Fibroblast of upper back skin (primary cell): ENCODE measurements at places on chromosomes 3 and 15.
A peak's percentile ranks its signal among the peaks of the same experiment; 100 is the strongest.

DNA sequence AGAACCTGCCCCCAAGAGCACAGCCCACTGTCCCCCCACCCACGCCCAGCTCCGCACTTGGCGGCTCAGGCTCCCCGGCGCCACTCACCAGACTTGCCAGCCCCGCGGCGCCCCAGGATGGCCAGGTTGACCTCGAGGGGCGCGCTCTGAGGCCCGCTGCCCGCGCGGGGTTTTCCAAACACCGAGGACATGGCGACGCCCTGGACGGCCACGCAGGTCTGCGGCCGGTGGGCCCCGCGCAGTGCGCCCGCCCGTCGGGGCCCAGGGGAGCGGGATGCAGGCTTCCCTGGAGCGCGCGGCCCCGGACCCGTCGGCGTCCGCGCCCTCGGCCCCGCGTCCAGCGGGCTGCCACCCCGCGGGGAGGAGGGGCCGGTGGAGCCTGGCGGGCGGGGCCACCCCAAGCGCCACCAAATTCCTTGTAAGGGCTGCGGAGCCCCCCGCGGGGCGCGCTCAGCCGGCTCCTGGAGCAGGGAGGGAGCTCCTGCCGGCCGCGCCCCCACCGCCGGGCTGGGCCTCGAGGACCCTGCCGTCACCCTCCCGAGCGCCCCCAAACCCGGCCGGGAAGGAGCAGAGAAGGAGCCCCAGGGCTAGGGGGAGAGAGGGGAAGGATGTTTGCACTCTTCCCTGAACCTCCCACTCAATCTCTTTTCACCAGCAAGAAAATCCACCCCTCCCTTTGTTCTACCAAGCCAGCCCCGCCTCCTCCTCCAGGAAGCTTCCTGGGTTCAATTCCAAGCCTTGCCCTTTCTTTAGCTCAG lies at the start of gene RASL12:
TSS of gene RASL12 (minus strand) at position 347 of the 758 bp plus-strand sequence. CDS start at position 191, 156 bp downstream.
- DNase-seq, result no peak

DNA sequence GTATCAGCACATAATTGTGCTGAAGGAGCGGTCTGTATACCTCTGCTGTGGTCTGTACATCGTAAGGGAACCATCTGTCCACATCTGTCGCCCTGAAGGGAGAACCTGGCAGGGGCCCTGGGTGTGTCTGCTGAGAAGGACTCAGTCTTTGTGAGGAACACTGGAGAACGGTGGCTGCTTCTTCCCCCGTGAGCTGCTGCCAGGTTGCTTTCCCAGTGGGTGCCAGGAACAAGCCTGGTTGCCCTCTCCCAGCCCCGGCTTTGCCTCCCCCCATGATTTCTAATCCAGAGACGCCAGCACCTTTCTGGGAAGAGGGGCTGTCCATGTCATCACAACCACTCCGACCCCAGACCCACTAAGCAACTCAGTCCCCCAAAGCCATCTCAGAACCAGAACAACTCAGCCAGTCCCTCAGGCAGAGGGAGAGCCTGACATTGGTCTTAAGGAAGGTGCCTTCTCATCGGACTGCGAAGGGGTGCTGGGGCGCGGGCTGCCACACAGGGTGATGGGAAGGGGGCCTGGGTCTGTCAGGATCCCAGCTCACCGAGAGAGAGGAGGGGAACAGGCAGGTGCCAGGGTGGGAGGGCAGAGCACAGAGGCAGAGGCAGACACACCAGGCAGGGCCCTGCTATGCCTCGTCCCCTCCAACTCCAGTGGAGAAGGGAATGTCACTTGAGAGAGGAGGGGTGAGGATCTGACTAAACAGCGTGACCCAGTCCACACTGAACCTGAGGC lies 8.5 kb downstream of the TNK2 start:
- DNase-seq, result no peak

GRCh38 chr15:74209997-74210671 lies 7.5 kb upstream of the STRA6 start:
- DNase-seq, result peak; percentile 96

GRCh38 chr15:73571346-73571745 lies 61.8 kb downstream of the NPTN start:
- DNase-seq, result no peak

DNA sequence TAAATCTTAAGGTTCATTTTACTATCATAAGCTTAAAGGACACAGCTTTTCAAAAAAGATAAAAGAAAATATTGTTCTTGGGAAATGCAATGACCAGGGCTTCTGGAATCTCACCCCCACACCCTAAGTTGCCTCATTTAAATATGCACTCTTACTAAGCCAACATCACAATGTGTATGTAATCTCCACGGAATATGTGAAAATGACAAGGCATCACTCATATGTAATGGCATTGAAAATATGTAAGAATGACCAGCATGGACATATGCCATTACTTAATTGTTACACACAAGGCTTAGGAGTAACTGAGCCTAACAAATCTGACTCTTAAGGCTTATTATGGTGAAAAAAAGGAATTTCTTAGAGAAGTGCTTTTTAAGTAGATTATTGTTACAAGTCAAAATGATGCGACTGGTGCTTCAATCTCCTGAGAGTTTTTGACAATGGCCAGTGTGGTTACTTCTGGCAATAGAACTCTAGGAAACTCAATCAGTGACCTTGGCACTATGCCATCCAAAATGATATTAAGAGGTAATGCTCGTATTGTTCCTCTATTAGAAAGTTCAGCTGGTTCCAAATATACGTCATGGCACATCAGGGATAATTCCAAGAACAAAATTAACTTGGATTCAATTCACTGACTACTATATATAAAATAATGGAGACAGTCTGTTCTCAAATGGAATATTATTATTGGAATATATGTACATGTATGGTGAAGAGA lies 290.0 kb upstream of the PLSCR5 start:
- DNase-seq, result peak; percentile 94

- DNase-seq, result peak; percentile 87
Observed at GRCh38 chr3:153138276-153139210, 23.5 kb upstream of the RAP2B start.

- no peak for DNase-seq
Observed at GRCh38 chr3:192108820-192109219, 618.5 kb downstream of the FGF12 start.

GRCh38 chr15:50425219-50425618 lies 1.0 kb downstream of the USP8 start:
- DNase-seq, result no peak

DNA sequence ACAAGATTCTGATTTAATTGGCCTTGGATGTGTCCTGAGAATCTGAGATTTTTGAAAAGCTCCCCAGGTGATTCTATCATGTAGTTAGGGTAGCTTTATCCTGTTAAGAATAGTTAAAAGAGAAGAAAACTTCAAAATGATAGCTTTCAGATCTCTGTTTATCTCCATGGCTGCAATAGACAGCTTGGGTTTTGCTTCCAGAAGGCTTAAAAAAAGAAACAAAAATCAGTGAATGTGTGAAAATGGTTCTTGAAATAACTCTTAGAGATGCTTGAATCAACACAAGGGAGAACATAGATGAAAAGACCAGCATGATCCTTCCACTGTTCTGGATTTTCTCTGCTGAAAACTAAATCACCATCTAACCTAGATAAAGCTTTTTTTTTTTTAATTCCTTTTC lies 60.8 kb upstream of the TMC3 start:
- no peak for DNase-seq

- DNase-seq, result no peak
Observed at GRCh38 chr15:31343831-31344230, 17.2 kb downstream of the KLF13 start.

DNA sequence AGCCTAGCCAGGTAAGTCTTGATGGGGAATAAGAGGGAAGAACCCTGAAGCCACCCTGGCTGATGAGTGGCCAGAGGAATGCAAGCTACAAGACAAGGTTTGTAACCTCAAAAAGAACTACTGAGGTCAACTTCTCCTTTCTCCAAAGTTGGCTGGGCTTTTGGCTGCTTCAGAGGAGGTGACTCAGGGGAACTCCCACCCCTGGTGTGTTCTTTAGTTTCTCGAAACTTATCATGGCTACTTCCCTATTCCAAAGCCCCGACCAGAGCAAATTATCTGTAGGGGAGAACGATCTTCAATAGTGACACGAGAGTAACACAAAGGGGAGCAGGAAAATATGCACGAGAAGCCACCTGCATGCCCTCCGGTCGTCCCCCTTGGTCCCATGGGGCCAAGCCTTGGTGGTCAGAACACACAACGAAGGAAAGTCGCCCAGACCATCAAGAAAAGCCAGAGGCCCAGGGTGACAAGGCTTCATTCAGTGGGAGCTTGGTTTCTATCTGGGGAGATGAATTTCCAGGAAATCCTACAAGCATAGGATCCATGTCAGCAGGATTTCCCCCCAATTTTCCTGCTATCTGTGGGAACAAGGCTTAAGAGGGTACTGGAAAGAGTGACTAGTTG lies 6.5 kb upstream of the BCL2A1 start:
- no peak for DNase-seq

DNA sequence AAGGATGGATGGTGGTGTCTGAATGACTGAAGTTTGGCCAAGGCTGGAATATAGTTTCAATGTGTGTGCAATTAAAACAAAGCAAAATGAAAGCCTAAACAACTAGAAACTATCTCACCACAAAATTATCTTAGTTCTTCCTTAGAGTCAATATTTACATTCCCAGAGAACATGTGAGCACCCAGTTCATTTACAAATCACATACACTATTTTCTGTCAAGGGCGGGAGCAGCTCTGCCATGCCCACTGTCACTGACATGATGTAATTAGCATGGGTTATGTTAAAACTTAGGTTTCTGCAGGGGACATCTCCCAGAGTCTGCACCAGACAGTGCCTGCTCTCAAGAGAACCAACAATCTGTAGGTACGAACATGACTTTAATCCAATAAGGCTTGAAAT lies 65.0 kb downstream of the PDZRN3 start:
- DNase-seq, result no peak

DNA sequence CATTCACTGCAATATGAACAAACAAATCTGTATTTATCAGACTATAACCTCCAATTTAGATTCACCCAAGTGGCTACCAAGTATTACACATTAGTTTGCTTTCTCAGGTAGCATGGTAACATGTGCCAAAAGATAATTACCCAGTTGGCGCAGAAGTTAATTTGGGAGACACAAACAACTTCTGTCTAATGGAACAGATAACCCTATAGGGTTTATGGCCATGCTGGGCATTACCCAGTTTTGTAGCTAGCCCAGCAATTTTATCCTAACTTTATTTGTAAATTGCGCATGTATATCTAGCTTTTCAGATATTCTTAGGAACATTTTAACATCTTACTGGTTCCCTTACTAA lies 780 bp downstream of the RPL22L1 start:
- DNase-seq, result no peak

GRCh38 chr3:117735481-117736101 lies 1026.0 kb downstream of the TUSC7 start:
- peak; percentile 82 for DNase-seq

GRCh38 chr3:42544492-42545283 lies 37.1 kb downstream of the SEC22C start:
- no peak for DNase-seq

DNA sequence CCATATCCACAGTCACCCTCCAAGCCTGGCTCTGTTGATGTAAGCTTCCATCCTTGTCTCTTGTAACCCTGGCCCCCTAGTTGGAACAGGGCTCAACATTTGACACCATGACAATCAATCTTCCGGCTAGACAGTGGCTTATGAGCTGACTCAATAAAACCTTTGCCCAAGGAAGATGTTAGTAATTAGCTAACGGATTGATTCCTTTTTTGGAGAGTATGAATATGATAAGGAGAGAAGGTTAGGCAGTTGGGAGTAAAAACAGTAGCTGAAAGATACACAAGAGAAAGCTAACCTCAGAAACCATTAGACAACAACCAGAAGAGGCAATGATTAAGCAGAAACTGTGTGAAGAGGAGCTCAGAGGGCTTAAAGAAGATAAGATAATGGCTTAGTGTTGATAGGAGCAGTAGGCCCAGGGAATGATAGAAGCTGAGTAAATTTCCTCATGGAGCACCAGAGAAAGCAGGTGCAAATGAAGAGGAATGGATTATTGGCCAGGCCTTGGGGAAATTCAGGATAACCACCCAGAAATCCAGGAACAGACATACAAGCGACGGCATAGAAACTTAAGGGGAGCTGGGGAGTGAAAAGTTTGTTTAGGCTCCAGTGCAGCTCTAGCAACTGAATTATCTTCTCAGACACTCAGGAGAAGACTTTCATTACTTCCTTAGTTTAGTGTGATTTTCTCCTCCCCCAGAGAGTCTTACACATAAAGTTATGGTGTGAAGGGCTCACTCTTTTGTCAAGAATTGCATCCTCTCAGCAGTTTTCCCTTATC lies 7.8 kb upstream of the RFX7 start:
- DNase-seq, result no peak

GRCh38 chr3:29077356-29077755 lies 203.5 kb upstream of the RBMS3 start:
- no peak for DNase-seq

DNA sequence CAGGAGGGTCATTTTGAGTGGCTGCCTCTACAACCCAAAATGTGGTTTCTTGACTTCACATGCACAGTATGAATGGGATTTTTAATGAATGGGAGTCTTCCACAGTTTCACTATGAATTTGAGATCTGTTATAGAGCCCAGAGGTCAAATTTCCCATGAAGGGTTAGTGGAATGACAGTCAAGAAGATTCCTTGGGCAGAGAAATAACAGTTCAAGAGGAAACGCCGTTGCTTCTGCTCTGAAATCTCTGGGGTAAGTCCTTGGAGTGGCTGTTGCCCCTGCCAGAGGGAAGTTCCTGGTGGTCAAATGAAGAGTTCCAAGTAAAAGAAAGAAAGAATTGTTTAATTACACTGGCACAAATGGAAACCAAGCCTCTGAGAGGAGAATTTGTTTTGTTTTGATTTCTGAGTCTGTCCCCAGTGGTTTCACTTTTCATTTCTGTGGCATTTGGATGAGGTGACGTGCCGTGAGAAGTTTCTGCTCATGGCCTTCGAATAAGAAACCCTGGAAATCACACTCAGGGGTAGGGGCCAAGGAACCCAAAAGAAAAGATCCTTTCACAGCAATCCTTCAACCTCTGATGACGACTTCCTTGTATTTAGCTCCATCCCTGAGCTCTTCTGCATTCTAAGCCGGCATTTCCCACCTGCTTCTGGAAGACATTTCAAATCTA lies 77.5 kb upstream of the IL12A start:
- DNase-seq, result no peak

DNA sequence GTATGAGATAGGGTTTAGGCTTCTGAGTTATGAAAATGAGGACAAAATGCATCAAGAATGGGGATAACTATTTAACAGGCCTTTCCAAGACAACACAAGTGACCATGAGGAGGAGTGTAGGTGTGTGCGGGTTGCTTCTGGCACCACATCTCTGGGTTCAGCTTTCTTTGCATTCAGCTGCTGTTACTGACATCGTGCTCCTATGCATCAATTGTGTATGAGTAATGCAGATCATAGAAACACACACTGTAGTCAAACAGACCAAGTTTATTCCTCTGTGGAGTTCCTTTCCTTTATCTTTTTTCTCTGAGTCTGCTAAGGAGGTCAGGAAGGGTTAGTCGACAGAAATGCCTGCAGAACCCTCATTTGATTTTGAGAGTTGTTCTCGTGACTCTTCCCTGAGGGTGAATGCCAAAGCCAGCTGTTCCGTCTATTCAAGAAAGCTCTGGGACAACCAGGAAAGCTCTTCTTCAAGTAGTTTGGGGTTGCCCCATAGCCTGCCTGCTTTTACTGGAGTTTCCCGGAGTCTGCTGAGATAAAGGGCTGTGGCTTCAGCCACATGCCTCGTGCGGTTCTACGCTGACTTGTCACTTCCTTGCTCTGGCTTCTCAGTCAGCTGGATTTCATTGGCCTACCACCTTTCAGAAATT lies 136.7 kb upstream of the TLE3 start:
- peak; percentile 94 for DNase-seq

GRCh38 chr3:114874522-114874971 lies 272.5 kb downstream of the ZBTB20 start:
- DNase-seq, result no peak

GRCh38 chr3:128344052-128344735 lies 122.5 kb downstream of the DNAJB8 start:
- no peak for DNase-seq
